Bronchus fibroblast of lung (primary cell): ENCODE measurements at places on chromosomes 3 and 15. TPM values are rescaled to one million over a fixed set of nuclear protein-coding genes. Genes with fewer than 3 reads are reported as not detected.

The SUSD5 gene
- 3.4 and 6.2 TPM in 2 replicates for total RNA-seq

The PLAAT1 gene
- not detected in 2 replicates for total RNA-seq

The DGKG gene
- 0.50 TPM in 1 of 2 replicates, not detected in the other for total RNA-seq

The CLEC3B gene
- total RNA-seq: 19.9 and 23.4 TPM in 2 replicates

The TGM5 gene
- total RNA-seq: not detected in 2 replicates

The TMEM45A gene
- 10.6 and 13.2 TPM in 2 replicates for total RNA-seq
